T47D (cell line): ENCODE measurements at places on chromosomes 1 and 21.

DNA sequence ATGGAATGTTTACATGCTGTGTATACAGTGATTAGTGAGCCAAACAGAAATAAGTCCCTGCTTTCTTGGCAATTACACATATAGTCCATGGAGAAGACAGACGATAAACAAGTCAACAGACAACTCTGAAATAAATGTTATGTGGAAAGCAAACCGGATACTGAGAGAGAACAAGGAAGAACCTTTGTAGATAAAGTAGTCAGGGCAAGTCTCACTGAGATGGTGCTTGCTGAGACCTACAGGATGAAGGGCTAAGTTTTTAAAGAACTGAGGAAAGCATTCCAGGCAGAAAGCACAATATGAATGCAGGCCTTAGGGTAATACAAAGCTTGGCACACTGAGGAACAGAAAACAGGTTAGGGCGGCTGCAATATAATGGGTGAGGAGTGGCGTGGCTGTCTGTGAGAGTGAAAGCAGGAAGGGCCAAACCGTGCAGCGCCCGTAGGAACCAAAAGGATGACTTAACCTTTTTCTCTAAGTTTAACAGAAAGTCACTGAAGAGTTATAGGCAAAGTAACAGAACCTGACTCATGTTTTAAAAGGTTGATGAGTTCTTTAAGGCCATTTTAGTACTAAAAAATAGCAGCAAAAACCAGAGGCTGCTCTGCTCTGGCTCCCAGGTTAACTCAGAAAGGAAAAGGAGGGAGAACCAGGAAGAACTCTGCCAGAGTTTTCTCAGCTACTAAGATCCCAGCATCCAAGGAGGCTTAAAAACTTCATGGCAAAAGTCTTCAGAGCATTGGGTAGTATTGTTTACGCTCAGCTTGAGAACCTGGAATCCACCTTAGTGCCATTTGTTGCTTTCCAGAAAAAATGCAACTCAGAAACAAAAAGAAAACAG is 8.7 kb upstream of the TTF2 start:
- peak; percentile 13 for DNase-seq

DNA sequence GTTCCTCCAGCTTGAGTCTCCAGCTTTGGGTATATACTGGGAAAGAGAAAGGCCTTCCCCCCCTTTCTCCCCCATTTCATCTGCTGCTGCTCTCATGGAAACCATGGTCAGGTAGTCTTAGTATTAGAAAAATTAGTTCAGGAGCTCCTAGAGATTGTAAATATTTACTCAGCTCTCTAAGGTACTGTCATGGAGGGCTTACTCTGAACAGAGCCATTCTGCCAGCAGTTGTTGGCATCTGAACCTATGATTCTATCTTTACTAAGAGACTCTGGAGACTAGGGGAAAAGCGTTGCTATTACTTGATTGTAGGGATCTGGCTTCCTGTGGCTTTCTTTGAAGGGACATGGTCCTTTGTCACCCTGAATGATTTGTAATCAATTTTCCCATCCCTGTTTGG is 6.1 kb downstream of the INTS3 start:
- DNase-seq = no peak

GRCh38 chr1:201312298-201312697 is 29.0 kb downstream of the PKP1 start:
- DNase-seq = no peak

- DNase-seq = no peak
These were observed 18.7 kb upstream of the ZNF362 start for GRCh38 chr1:33237579-33237978.

GRCh38 chr21:46018615-46019014 is 37.0 kb downstream of the COL6A1 start:
- no peak for DNase-seq

DNA sequence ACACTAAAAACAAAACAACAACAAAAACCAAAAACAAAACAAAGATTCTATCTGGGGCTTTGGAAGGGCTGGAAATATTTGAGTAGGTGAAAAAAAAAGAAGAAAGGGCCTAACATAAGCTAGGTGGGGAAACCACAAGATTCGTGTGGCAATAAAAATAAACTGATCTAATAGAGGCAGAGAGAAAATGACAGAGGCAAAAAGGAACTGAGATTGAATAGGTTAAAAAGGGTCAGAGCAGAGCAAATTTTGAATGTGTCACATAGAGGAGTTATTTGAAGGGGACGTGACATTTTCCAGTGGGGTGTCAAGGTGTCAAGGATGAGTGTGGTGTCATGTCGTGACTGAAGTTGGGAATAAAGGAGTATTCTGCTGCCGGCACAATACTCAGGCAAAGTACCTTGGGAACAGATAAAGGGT is 65.2 kb upstream of the RALGPS2 start:
- no peak for DNase-seq

- no peak for DNase-seq
These were observed 70.1 kb downstream of the INTS7 start for GRCh38 chr1:211965108-211965805.

DNA sequence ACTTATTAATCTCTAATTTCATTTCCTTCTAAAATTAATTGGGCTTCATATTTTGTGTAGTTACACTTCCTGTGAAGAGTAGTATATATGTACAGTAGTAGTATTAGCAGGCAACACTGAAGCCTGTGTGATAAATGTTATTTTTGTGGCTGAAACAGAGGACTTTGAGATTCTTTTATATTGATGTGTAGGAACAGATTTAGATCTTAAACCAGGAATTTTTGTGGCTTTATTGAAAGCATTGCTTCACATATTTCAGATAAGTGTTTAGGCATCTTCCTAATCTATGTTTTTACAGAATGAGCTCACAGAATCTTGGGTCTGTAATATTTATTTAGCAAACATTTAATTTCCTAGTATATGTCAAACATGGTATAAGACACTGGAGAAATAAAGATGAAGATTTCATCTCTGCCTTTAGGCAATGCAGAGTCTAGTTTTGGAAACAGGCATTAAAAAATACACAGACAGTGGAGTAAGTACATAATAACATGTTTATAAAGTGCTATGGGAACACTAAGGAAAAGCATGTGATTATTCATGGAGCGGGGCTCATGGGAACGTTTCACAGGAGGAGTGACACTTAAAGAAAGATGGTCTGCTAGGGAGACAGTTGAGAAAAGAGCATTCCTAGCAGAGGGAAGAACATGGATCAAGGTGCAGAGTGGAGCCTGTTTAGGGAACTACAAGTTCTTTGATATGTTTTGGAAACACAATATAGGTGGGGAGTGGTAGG is 52.7 kb downstream of the MIGA1 start:
- DNase-seq = peak; percentile 85

DNA sequence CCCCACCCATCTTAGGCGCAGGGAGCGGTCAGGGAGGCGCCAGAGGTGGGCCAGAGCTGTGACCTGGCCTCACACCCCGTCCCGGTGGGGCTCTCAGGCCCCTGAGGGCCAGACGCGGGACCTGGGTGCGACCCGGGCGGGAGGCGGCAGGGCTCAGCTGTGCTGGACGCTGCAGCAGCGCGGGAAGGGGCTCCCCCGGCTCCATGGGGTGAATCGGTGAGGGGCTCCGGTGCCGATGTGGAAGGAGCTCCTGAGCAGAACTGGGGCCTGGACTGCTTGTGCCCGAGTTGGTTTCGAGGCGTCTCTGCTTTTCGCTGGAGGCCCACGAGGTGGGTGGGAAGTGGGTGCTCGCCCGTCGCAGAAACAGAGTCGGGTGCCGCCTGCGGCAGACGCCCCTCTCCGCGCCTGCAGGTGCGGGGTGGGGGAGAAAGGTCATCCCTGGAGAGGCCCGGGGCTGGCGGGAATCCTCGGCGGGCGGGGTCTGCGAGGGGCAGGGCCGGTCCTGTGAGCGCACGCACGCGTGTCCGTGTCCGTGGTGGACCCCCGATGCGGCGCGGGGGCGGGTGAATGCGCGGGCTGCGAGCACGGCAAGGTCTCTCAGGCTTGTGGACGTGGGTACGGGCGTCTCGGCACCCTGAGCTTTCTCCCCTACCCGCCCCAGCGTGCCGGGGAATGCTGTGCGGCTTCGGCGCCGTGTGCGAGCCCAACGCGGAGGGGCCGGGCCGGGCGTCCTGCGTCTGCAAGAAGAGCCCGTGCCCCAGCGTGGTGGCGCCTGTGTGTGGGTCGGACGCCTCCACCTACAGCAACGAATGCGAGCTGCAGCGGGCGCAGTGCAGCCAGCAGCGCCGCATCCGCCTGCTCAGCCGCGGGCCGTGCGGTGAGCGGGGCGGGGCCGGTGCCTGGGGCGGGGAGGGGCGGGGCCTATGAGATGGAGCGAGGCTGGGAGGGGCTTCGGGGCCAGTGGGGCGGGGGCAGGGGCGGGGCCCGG is 20.4 kb downstream of the AGRN start:
- peak; percentile 91 for DNase-seq

DNA sequence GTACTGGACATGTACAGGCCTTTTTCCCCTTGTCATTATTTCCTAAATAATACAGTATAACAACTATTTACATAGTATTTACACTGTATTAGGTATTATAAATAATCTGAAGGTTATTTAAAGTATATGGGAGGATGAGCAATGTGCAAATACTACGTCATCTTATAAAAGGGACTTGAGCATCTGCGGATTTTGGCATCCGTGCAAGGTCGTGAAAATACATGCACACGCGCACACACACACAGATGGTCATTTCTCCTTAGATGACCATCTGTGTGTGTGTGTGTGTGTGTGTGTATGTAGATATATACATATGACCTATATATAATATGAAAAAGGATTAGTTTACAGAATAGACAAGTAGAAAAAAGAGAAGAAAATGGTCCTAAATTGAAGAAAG is 15.4 kb downstream of the ALG14 start:
- DNase-seq = no peak

- DNase-seq = no peak
These were observed 113.9 kb downstream of the ADSS2 start for GRCh38 chr1:244337839-244338238.

DNA sequence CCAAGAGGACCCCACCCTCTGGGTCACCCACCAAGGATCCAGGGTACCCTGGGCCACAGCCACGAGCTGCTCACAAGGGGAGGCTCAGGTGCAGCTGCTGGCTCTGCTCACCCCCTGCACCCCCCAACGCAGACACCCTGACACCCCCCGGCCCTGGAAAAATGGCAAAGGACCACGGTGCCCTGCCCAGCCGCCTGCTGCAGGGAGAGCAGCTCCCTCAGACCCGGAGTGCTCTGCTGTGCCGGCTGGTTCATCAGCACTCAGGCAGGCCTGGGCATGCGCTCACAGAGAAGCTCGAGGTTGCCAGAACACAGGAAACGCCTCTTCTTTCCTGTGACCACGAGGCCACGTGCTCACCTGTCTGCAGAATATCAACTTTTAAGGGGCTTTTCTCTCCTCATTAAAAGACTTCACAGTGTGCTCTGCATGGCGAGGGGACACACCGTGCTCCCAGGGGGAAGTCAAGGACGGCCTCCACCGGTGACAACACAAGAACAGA is 4.3 kb upstream of the C1QTNF12 start:
- peak; percentile 44 for DNase-seq

GRCh38 chr1:44010935-44011471 is 19.6 kb downstream of the CCDC24 start:
- no peak for DNase-seq

- DNase-seq = no peak
These were observed 443.1 kb upstream of the DAB1 start for GRCh38 chr1:57866998-57867397.

DNA sequence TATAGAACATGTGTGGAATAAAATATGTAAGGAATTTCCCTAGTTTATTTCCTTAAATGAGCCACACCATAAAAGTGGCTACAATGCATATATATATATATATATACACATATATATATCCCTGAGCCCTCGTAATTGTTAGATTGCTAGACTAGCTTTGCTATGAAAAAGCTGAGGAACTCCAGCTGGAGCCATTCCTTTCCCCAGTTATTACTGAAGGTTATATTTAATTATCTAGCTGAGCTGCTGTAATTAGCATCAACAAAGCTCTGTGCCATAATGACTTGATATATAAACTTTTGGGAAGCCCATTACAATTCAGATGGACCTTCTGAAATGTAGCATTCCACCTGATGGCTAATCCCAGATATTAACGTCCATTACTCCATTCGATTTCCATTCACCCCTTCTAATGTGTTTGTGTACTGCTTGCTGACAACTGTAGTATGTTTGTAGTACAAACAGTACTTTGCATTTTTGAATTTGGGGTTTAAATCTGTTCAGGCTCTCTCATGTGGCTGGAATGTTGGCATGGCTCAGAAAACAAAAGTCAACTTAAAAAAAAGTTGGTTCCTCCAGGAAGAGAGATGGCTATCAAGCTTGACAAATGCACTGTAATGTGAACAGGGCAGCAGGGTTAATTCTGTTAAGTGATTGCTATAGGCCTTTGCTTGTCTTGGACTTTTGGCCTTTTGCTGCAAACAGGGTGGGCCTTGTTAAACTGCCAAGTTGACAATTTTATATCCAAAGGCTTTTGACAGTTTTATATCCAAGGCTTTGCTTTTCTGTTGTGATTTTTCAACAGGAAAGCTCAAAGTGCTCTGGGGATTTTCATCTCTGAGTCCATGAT is 170.0 kb downstream of the LTN1 start:
- DNase-seq = peak; percentile 31

DNA sequence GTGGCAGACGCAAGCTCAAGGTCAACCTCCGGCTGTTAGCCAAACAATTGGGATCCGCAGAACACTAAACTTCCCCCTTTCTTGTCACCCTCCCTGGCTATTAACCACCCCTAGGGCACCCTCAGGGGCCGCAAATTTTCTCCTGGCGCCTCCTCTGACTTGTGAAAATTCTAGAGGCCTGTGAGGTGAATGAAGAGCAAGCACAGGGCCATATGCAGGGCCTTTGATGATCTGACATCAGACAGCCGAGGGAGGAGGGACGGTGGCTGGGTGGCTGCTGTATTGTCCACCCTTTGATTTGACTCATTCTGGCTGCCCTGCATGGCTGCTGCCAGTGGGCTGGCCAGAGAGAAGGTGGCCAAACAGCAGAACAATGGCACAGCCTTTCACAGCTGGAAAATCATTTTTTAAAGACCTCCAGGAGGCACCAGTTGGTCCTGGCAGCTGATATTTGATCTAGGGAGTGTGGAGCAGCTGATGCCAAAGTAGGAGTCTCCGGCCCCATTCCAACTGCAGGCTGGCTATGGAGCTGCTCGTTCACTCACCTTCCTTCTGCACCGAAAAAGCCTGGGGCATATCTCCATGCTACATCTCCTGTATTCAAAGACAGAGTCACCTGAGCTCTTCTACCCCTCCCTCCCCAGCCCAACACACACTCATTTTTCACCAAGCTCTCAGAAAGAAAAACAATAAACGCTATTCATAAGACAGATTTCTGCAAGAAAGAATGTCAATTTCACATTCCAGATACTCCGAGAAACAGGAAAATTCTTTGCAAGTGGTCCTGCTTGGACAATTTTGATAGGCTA is 44.9 kb upstream of the BARHL2 start:
- DNase-seq = no peak

- DNase-seq = no peak
These were observed 476.3 kb upstream of the ZRANB2 start for GRCh38 chr1:71557138-71557537.

DNA sequence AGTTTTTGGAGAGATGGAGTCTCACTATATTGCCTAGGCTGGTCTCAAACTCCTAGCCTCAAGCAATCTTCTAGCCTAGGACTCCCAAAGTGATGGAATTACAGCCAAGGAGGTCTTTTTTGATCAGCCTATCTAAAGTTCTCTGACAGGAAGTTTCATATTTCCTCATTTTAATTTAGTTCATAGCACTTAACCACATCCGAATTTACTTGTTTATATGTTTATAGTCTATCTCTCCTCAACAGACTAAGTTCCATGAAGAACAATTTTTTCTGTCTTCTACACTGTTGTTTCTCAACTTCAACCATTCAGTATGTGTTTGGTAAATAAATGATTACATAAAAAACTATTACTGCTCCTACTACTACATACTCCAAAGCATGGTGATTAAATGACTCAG is 47.9 kb downstream of the GON4L start:
- no peak for DNase-seq
